GM13977 (cell line): ENCODE measurements at places on chromosomes 2 and 18.

GRCh38 chr2:163953390-163953907 lies 217.6 kb upstream of the FIGN start:
- DNase-seq, result no peak

DNA sequence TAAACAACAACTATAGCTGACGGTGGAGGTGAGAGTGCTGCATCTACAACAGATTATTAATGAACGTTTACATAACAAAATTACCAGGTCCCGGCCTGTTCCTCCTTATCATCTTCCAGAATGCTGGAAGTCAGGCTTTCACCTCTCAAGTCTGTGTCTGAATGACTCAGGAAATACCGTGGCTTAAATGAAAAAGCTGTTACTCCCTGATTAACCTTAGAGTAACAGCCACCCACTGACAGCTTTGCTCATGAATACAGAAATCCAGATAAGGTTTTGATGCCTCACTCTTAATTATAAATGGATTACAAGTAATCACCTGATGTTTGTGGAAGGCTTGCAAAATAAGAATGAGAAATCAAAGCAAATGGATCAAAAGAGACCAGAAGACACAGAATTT lies 885.3 kb upstream of the CELF4 start:
- DNase-seq, result no peak

GRCh38 chr2:98470851-98471255 lies 26.2 kb downstream of the INPP4A start:
- DNase-seq, result no peak

- no peak for DNase-seq
These were observed 15.5 kb upstream of the ABCB11 start for GRCh38 chr2:169046440-169047151.

DNA sequence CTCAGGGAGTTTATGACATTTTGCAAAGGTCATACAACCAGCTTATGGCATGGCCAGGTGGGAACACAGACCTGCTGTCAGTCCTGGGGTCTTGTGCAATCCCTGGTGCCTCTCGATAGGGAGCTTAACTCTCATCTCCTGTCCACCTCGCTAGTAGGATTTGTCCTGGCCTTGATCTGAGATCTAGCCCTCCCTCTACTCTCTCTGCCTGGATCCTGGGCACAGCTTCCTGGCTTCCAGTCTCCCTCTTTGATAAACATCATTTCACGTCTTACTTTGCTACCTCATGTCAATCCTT lies 13.8 kb downstream of the GALR1 start:
- no peak for DNase-seq

GRCh38 chr2:241135737-241136136 lies 13.5 kb downstream of the PASK start:
- no peak for DNase-seq

DNA sequence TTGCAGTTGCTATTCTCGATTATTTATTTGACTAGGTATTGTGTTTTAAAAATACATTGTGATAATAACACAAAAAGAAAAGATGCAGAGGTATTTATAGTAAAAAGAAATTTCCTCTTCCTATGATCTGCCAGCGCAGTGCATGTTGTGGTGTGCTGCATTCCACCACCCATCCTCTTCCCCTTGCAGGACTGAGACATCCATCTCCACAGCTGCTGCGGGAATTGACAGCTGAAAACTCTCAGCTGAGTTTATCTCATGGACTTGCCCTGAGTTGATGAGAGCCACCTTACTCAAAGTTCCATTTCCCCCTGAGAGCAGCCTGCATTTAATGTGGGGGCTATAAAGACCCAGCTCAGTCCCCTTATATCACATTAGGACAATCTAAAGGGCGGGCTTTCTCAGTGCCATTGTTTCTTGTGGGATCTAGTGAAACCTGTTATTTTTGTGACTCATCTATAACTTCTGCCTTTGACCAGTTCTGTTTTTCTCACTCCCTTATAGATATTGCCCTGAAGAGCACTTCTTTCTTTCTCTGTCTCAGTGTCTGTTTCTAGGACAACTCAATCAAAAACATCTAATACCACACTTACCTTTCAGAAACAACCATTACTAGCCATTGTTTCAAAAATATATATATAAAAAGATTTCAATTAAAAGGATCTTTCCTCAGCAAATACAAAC lies 698.5 kb downstream of the NR4A2 start:
- DNase-seq, result no peak

- DNase-seq, result no peak
These were observed 115.5 kb downstream of the COL6A3 start for GRCh38 chr2:237298151-237299118.

- DNase-seq, result no peak
These were observed 656.1 kb downstream of the RNF144A start for GRCh38 chr2:7573166-7573825.

- DNase-seq, result no peak
These were observed 177.9 kb downstream of the TPGS2 start for GRCh38 chr18:36650906-36651305.

DNA sequence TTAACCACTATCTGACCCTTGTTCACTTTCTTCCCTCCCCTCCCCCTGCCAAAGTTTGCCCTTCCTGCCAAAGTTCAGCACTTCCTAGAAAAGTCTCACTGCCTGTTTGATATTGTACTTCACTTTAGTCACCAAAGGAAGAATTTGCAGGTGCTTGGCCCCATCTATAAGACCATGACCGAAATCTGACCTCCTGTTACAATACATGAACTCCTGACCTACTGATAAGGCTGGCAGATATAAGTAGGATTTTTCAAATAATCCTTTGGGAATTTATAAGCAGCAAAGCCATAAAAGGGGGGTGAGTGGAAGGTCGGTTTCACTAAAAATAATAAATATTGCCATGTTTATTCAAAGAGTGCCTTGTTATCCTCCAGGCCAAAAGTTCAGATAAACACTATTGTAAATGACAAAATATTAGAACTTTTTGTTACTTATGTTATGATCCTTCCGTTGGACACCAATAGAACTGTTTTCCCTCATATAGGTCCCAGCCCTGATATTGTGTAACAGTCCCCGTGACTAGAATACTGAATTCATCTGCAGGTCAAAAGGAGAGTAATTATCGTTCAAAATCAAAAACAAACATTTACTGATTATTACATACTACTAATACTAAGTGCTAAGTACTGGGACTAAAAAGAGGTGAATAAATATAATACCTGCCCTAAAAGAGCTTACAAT lies 277.6 kb downstream of the EXOC6B start:
- DNase-seq, result no peak

DNA sequence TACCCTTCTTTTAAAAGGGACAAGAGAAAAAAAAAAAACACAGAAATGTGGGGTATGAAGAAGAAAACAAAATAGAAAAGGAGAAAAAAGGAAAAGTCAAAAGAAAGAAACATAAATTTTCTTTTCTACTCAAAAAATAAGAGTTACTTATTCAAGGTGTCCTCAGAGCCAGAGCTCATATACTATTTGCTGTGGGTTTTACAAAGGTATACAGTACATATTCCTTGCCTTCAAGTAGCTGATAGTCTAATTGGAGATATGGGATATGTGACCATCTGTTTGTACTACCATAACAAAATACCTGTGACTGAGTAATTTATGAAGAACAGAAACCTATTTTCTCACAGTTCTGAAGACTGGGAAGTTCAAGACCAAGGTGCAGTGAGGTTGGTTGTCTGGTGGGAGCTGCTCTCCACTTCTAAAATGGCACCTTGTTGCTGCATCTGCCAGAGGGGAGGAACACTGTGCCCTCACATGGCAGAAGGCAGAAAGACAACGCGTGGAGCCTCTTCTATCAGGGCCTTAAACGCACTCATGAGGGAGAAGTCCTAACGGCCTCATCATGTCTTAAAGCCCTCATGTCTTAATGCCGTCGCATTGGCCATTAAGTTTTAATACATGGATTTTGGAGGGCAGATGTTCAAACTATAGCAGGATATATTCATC lies 33.9 kb downstream of the NBAS start:
- DNase-seq, result no peak

GRCh38 chr2:201953880-201954279 lies 79.8 kb upstream of the FZD7 start:
- no peak for DNase-seq

GRCh38 chr2:42044939-42045338 lies 2.9 kb upstream of the PKDCC start:
- no peak for DNase-seq

DNA sequence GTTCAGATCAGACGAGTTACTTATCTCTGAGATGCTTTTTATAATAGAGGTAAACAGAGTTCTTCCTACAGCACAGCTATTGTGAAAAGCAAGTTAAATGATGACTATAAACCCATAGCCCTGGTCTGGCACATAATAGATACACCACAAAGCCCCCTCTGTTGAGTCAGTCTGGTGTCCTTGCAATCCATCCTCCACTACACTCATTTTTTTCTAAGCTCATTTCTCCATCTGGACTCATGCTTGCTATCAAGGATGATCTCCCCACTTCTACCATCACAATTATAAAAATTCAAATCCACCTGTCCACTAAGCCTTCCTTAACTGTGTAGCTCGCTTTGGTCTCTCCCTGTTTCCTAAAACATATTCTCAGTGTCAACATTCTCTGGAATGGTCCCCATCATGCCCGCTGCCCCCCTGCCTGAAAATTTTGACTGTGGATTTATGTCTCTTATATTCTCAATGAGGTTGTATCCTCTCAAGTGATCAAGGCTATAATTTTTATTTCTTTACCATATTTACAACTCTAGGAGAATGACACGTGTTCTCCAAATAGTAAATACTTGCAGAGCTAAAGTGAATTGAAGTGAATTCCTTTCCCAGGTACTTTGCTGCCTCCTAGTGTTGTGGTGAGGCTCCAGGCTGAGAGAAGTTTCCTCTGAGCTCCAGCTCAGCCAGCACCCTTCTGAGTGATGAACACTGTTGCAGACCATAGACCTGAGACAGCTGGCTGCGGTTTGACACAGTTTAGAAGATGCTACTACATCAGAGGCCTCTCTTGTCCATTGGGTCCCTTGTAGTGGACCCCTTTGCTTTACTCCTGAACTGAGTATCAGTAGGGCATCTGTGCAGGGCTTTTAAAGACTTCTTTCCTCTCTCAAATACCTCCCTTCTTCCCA lies 108.7 kb downstream of the DPP10 start:
- DNase-seq, result peak; percentile 36

DNA sequence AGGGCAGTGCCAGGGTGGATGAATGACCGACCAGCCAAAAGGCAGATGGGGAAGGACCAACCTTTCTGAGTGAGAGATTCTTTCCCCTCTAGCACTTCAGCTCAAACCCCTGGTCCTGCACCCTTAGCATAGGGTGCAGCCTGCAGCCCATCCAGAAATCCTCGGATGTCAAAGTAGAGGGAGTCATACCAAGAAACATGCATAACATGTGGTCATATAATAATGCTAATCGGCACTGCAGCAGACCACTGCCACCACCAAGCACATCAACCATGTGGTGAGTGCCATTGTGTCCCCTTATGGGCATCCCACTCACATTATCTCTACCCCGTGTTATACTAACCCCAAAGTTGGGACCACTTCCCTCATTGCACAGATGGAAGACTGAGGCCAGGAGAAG lies 17.7 kb downstream of the ATOH8 start:
- DNase-seq, result no peak

GRCh38 chr2:11242542-11243174 lies 87.4 kb downstream of the SLC66A3 start:
- no peak for DNase-seq

DNA sequence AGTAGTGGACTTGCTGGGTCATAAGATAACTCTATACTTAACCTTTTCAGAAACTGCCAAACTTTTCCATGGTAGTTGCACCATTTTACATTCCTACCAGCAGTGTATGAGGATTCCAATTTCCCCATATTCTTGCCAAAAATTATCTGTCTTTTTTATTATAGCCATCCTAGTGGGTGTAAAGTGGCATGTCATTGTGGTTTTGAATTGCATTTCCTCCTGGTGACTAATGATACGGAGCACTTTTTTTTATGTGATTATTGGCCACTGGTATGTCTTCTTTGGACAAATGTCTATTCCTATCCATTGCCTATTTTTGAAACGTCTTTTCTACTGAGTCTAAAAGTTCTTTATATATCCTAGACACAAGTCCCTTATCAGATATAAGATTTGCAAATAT lies 44.3 kb downstream of the CACNB4 start:
- no peak for DNase-seq

- no peak for DNase-seq
These were observed 108.5 kb upstream of the CYRIA start for GRCh38 chr2:16774091-16774490.

GRCh38 chr18:63111671-63112402 lies 207.7 kb downstream of the BCL2 start:
- DNase-seq, result no peak

GRCh38 chr2:109333414-109334210 lies 204.6 kb downstream of the SH3RF3 start:
- DNase-seq, result no peak

- DNase-seq, result no peak
These were observed 67.9 kb downstream of the LRRFIP1 start for GRCh38 chr2:237695201-237695780.
